ENCODE measurements at places on chromosomes 2 and 18.

GRCh38 chr2:162084536-162084935 lies 10.5 kb upstream of the DPP4 start:
- H3K4me1 ChIP-seq = no peaks in the 10 kb centered on the region
- DNase-seq = no peak
- H3K36me3 ChIP-seq = no peaks in the 10 kb centered on the region

DNA sequence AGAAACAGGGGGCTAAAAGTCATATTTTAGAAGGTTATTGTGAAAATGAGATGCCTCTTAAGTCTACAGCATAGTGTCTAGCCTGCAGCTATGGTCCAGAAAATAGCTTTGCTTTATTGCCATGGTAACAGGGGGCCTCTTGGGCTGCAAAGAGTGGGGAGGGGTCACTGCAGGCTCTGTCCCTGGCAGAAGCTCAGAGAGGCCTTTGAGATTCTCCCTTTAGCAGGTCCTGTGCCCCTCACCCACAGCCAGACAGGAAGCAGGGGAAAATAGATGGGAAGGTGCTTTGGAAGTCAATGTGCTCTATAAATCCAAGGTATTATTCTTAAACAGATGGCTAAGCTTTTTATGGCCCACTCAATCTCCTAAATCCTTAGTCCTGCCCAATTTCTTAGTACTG lies 1021.3 kb upstream of the GYPC start:
- no peak overlapping the region for H3K27ac ChIP-seq
- H3K36me3 ChIP-seq = no peaks in the 10 kb centered on the region
- H3K4me1 ChIP-seq = no peaks in the 10 kb centered on the region
- no peak for DNase-seq
- H3K4me3 ChIP-seq = no peak overlapping the region
- H3K27me3 ChIP-seq = no peaks in the 10 kb centered on the region

- H3K36me3 ChIP-seq = no peaks in the 10 kb centered on the region
- no peak overlapping the region for H3K27ac ChIP-seq
- DNase-seq = no peak
- H3K4me1 ChIP-seq = no peaks in the 10 kb centered on the region
- H3K27me3 ChIP-seq = no peaks in the 10 kb centered on the region
Observed at GRCh38 chr18:77316008-77316407, 66.4 kb downstream of the GALR1 start.

DNA sequence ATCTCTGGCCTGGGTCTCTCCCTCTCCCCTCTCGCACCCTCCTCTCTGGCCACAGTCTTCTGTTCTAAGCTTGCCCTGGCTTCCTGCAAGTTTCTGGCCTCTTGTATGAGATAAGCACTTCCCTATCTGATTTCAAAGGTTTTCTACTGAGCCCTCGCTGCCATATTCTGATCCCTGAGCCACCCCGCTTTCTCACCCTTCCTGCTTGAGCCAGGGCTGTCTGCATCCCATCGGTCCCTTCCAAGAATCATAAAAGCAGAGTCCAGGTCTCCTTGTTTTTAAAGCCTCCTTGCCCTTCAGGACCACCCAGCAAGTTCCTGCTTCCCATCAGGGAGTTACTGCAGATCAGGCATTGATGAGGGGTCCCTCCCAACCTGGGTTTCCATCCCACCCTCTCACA lies 110.2 kb downstream of the PRKCE start:
- peak; percentile 51 for DNase-seq
- no peaks in the 10 kb centered on the region for H3K27me3 ChIP-seq
- no peak overlapping the region for H3K27ac ChIP-seq
- H3K36me3 ChIP-seq = no peaks in the 10 kb centered on the region
- no peak overlapping the region for H3K4me3 ChIP-seq

DNA sequence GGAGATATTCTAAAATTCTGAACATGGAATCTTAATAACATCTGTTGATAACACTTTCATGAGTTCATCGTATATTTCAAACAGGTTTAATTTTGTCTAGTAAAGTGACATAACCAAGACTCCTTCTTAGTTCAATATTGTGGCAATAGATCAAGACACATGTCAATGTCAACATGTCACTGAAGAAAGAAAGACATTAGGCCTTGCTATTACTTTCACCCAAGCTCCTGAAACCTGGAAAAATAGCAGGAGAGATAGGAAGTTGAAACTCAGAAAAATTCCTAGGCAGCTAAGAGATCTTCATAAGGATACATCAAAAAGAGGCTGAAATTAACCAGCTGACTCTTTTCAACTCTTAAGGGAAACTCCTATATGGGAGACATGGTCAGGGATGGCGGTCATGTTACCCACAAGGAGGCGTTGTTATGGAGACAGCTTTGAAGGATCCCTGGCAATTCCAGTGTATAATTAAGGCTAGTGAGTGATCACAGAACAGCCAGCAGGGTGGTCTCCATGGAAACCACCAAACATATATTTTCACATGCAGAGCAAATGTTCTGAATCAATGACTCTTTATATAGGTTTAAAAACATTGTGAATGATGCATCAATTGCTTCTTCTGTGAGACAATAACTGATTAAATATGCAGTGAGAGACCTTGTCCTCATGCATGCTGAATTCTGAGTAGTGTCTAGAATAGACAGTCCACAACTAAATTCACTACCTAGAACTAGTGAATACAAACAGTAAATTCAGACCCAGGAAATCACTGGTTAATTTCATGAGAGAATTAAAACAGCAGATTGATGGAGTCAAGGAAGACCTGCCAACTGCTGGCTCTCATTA lies 115.3 kb upstream of the RIOK3 start:
- H3K4me3 ChIP-seq = no peak overlapping the region
- peak; percentile 90 for DNase-seq
- no peak overlapping the region for H3K27ac ChIP-seq
- H3K36me3 ChIP-seq = no peaks in the 10 kb centered on the region
- no peaks in the 10 kb centered on the region for H3K4me1 ChIP-seq

DNA sequence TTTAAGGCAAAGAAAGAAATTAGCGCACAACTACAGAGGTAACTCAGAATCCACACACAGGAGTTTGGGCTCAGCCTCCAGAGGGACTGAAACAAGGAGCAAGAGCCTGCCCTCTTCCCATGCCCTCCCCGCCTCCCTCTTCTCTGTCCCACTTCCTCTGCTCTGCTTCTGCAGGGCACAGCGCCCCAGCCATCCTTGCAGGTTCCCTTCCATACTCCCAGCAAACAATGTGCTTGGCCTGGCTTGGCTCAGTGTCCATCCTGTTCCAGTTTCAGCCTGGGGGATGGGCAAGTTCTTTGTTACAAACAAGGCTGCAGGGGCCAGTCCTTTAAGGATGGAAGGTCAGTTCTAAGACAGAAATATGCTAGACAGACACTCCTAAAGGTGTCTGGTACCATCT lies 133.5 kb downstream of the CDH20 start:
- H3K27me3 ChIP-seq = no peaks in the 10 kb centered on the region
- H3K4me1 ChIP-seq = no peaks in the 10 kb centered on the region
- H3K4me3 ChIP-seq = no peak overlapping the region

DNA sequence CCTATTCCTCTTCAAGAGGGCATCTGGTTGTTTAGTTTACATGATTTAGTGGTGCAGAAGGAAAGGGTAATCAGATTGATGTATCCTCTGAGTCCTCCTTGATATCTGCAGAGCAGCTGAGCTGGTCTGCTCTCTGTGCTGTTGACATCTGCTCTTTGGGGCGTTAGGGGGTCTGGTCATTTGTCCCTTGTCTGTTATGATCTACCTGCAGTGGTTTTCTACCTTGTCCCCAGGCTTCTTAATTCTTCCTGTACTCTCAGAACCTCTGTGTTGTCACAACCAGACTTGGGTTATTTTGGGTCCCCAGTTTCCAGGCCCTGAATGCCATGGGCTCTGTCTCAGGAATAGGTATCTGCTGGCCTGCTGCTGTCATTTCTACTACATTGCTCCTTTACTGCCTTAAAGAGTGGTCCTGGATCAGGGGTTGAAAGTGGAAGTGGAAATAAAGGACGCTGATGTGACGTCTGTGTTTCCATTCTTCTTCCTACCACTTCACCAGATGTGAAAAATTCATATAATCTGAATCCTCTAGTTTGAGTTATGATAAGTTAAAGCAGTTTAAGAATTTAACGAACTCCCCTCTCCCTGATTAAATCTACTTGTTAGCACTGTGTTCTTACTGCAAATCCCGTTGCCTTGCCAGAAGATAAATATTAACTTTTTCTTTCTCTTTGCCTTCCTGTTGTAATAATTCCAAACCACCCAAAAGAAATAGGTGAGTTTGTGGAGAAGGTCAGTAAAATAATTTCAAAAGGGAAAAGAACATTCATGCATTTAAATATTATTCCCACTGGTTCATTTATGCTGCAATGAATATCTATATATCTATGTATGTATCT lies 16.6 kb upstream of the CPS1 start:
- no peaks in the 10 kb centered on the region for H3K4me1 ChIP-seq
- H3K36me3 ChIP-seq = no peaks in the 10 kb centered on the region
- no peak overlapping the region for H3K4me3 ChIP-seq

GRCh38 chr2:127510073-127510472 lies 16.2 kb downstream of the IWS1 start:
- DNase-seq = no peak
- H3K4me1 ChIP-seq = peaks cover 3% of the 10 kb centered on the region
- H3K4me3 ChIP-seq = no peak overlapping the region
- no peak overlapping the region for H3K27ac ChIP-seq
- H3K27me3 ChIP-seq = no peaks in the 10 kb centered on the region

- no peak for DNase-seq
- no peaks in the 10 kb centered on the region for H3K4me1 ChIP-seq
- no peak overlapping the region for H3K4me3 ChIP-seq
- no peaks in the 10 kb centered on the region for H3K36me3 ChIP-seq
- H3K27ac ChIP-seq = no peak overlapping the region
- no peaks in the 10 kb centered on the region for H3K27me3 ChIP-seq
Observed at GRCh38 chr2:54158311-54158710, 42.9 kb downstream of the ACYP2 start.

GRCh38 chr2:118349365-118349764 lies 261.1 kb downstream of the INSIG2 start:
- no peak for DNase-seq
- no peak overlapping the region for H3K4me3 ChIP-seq
- H3K36me3 ChIP-seq = no peaks in the 10 kb centered on the region
- no peaks in the 10 kb centered on the region for H3K4me1 ChIP-seq
- no peaks in the 10 kb centered on the region for H3K27me3 ChIP-seq
- no peak overlapping the region for H3K27ac ChIP-seq

GRCh38 chr2:234725528-234726264 lies 226.1 kb upstream of the SH3BP4 start:
- H3K4me3 ChIP-seq = no peak overlapping the region
- no peaks in the 10 kb centered on the region for H3K4me1 ChIP-seq
- H3K27ac ChIP-seq = no peak overlapping the region
- no peak for DNase-seq

- no peak overlapping the region for H3K4me3 ChIP-seq
- H3K36me3 ChIP-seq = no peaks in the 10 kb centered on the region
- DNase-seq = no peak
- H3K27ac ChIP-seq = no peak overlapping the region
- H3K27me3 ChIP-seq = no peaks in the 10 kb centered on the region
- no peaks in the 10 kb centered on the region for H3K4me1 ChIP-seq
Observed at GRCh38 chr2:31109633-31110192, 28.5 kb downstream of the GALNT14 start.

DNA sequence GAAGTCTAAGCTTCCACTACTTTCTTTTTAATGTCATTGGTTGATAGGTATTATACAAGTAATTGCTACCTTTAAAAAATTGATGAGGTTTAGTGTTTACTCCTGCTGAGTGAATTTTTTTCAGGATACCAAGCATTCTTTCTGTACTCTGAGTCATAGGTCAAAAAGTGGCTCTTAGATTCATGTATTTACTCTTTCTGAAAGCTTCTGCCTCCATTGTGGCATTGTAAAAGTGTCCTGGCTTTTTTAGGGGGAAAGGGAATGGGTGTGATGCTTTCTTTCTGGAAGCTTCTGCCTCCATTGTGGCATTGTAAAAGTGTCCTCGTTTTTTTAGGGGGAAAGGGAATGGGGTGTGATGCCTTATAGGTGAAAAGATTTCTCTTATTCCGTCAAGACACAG lies 286.5 kb downstream of the LPIN1 start:
- peak; percentile 28 for DNase-seq
- H3K4me1 ChIP-seq = no peaks in the 10 kb centered on the region

- H3K27me3 ChIP-seq = no peaks in the 10 kb centered on the region
- no peak for DNase-seq
- H3K36me3 ChIP-seq = no peaks in the 10 kb centered on the region
- no peaks in the 10 kb centered on the region for H3K4me1 ChIP-seq
- no peak overlapping the region for H3K27ac ChIP-seq
- no peak overlapping the region for H3K4me3 ChIP-seq
Observed at GRCh38 chr2:98803405-98804264, 72.7 kb upstream of the MGAT4A start.

- H3K4me3 ChIP-seq = no peak overlapping the region
- DNase-seq = peak; percentile 55
- H3K4me1 ChIP-seq = no peaks in the 10 kb centered on the region
Observed at GRCh38 chr18:14978962-14979535, 231.1 kb downstream of the ANKRD30B start.

DNA sequence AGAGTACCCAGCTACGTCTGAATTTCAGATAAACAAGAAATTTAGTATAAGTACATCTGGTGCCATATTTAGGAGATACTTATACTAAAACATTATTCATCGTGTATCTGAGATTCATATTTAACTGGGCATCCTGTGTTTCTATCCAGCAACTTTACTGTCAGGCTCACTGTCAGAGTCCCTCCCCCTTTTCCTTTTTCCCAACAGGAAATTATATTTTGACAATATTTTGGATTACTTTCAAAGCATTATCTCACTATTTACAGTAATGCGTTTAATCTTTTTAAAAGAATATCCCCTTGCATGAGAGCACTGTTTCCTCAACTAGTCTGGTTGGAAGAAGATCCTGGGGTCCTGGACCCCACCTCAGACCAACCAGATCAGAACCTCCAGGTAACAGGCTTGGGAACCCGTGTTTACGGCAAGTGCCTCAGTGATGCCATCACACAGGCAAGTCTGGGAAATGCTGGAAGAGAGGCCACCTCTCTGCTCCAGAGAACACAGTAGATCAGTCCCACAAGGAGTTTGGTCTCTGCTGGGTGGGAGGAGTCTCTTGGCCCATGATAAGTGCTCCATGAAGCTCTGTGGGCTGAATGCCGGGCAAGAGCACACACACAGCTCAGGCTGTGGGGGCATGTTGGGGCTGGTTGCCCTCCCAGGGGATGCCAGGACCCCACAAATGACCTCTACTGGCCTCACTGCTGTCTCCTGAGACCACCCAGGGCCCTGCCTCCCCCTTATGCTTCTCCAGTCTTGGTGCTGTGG lies 84.2 kb upstream of the UXS1 start:
- H3K4me1 ChIP-seq = no peaks in the 10 kb centered on the region
- no peak overlapping the region for H3K27ac ChIP-seq
- no peaks in the 10 kb centered on the region for H3K27me3 ChIP-seq
- no peak for DNase-seq
- no peaks in the 10 kb centered on the region for H3K36me3 ChIP-seq
